HFF-Myc (cell line): ENCODE measurements at places on chromosomes 11 and 22.
A peak's percentile ranks its signal among the peaks of the same experiment; 100 is the strongest.

- DNase-seq = peak; percentile 2
These were observed 148.5 kb downstream of the GRIK4 start for GRCh38 chr11:120660024-120660565.

DNA sequence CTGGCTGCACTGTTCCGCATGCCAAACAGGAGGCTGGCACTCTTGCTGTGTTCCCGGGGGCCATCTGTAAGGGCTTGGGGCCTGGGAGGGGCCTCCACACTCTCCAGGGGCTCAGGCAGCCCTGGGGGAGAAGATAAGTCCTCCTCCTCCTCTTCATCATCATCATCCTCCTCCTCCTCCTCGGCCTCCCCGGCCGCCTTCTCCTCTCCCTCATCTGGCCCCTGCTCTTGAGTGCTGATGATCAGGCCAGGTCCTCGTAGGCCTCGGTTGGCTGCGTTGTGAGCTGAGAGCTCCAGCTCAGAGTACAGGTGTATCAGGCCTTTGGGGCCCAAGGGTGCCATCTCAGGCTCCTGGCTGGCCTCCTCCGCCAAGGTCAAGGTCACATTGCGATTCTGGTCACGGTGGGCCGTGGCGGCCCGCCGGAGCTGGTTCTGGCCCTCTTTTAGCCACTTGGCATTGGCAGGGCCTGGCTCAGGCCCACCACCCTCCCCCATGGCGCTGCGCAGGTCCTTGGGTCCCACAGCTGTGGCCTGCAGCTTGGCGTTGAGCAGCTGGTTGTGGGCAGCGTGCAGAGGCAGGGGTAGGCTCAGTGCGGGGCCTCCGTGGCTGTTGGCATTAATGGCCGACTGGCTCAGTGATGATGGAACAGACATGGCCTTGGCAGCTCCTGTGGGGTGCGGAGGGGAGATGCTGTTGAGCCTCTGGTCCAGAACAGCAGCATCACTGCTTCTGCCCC is 8.0 kb downstream of the APBB1 start:
- no peak for DNase-seq

DNA sequence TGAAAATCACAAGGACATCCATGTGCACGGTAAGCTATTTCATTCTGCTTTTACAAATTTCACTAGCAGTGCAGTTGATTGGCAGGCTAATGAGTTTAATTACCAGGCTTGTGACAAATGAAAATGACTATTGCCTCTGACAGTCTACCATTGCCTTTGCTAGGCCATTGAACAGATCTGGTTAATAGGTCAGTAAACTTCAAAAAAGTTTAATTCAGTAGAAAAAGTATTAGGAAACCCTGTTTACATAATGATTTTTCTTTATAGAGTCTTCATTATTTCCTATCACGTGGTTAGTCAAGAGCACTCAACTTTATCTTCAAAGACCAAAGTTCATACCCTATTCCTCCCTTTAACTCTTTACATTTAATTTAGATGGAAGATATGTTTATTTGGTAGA is 77.0 kb downstream of the PRMT3 start:
- DNase-seq = no peak

DNA sequence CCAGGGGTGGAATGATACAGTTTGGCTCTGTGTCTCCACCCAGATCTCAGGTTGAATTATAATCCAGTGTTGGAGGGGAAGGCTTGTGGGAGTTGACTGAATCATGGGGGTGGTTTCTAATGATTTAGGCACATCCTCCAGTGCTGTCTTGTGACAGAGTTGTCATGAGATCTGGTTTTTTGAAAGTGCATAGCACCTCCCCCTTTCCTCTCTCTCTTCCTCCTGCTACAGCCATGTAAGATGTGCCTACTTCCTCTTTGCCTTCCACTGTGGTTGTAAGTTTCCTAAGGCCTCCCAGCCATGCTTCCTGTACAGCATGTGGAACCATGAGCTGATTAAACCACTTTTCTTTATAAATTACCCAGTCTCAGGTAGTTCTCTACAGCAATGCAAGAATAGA is 45.1 kb downstream of the THAP12 start:
- DNase-seq = no peak

- no peak for DNase-seq
These were observed 14.7 kb downstream of the ABTB2 start for GRCh38 chr11:34343153-34343552.

DNA sequence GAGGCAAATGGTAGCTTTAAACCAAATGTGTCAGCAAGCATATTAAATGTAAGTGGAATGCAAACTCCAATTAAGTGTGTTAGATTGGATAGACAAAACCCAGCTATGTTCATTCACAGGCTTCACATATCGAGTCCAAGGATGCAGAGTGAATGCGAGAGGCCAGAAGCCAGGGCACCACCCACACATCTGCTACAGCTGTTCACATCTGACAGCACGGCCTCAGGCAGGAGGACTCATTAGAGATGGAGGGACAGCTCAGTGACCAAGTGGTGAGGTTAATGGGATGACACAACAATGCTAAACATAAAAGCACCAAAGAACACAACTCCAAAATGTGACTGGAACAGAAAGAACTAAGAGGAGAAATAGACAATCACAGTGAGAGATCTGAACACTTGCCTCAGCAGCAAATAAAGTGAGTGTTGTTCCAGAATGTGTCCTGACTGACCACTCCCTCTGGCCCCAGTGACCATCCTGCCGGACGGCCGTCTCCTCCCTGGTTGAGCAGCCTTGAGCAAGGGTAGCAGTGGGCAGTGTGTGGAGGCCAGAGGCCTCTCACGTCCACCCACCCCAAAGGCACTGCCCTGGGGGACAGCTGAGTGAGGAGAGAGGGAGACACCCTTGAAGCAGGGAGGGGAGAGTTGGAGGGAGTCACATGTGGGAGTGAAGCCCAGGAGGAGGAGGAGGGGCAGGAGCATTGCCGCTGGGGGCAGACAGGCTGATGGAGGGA is 23.8 kb downstream of the ALG12 start:
- peak; percentile 3 for DNase-seq

DNA sequence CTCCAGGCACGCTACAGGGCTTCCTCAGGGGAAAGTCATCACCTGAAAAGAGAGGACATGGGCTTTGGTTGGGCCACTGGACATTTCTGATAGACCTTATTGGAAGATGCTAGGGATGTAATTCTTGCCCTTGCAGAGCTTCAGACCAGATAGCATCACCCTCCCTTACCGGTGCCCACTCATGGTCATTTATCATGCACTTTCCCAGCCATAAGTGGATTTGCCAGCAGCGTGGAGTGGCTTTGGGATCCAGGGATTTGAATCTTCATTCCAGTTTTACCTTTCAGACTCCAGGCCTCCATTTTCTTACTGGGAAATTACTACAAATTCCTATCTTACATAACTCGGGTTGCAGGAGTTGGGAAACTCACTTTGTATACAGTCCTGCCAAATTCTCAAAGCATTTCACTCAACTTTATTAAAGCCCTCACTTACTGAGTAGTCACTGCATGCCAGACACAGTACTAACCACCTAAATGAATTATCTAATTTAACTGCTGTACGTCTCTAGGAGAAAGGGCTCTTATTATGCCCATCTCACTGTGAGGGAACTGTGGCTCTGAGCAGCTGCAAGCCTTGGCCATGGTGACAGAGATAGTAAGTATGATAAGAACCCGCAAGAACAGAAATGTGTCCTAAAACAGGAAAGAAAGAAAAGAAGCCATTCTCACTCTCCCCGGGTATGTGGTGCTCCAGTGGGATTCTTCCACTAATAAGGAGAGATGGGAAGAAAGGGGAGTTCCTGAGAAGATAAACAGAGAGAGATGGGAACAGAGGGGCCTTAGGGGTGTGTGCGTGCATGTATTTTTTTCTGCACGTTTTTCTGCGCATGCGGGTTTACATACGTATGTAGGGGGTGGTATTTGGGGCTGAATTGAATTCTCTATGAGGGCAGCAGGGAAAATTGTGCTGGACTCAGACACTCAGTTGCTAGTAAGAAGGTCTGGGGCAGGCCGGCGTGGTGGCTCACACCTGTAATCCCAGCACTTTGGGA is 9.7 kb downstream of the CHRM1 start:
- no peak for DNase-seq

DNA sequence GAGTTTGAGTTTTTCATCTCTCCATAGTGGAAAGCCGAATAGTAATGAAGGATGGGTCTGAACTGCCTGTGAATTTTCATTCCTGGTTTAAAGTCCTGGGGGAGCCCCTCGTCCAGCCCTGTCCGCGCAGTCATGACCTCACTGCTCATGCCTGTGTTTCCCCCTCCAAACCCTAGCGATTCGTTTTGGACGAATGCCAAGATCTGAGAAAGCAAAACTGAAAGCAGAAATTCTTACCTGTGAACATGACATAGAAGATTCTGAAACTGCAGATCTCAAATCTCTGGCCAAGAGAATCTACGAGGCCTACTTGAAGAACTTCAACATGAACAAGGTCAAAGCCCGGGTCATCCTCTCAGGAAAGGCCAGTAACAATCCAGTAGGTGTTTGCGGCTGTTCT is 30.5 kb downstream of the CDPF1 start:
- DNase-seq = no peak

DNA sequence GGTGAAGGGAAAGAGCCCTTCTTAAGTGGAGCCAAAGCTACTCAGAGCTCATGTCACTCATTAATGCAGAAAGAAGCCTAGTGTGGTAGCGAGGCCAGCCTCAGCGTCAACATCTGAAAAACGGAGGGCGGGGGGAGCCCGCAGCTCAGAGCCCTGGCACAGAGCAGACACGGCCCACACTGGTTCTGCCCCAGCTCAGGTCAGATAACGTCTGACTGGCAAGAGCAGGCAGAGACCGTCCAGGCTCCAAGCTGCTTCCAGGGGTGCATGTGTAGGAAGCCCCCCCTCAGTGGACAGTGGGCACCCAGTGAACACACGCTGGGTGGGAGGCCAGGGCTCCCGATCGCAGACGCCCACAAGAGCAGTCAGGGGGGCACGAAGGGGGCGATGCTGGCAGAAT is 100.8 kb downstream of the SHANK2 start:
- no peak for DNase-seq

DNA sequence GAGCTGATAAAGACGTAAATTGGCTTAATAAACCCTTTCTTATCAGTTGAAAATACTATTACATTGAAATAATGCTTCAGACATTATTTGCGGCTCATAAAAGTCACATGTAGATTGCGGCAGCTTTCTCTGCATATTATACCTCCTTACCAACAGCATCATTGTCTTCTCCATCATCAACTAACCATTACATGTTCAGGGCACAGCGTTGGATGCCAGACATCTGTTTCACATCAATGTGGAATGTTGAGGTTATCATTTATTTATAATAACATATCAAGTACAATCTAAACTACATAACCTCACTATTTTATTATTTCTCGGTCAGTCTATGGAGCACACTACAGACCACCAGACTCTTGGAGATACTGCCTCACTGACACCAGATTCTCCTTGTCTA is 573.8 kb upstream of the FAT3 start:
- no peak for DNase-seq

- no peak for DNase-seq
These were observed 90.0 kb upstream of the NARS2 start for GRCh38 chr11:78664636-78665035.

DNA sequence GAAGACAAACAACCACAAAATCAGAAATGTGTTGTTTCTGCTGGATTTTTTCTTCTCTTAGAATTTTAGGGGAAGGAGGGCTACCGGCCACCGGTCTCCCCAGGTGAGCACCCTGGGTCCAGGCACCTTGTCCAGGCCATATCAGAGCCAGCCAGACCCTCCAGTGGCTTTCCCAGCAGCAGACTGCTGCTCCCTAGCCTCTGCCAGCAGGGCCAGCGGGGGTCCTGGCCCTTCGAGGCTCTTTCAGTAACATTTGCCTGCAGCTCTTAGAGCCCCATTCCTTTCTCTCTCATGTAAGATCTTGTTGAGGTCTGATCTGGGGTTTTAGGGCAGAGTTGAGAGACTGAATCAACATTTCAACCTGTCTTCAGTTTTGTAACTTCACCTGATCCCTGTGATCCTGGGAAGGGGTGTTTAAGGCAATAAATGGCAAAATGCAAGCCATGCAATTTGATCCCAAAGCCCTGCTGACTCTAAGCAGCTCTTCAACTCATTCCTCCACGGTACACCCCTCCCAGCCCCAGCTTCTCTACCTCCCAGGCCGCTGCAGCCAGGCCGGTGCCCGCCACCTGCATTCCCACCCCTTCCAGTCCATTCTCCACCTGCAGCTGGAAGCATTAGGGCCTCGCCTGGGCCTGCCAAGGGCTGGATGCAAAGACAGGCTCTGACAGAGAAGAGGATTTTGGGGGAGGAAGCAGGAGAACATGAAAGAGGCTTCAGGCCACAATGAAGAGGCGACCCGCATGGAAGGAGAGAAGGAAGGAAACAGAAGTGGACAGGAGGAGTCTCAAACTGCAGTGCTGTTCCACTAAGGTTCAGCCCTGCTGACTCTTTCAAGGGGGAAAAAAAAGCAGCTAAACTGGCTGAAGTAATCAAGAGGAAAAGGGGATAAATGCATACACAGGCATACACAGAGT is 113.0 kb upstream of the FGF3 start:
- DNase-seq = no peak

DNA sequence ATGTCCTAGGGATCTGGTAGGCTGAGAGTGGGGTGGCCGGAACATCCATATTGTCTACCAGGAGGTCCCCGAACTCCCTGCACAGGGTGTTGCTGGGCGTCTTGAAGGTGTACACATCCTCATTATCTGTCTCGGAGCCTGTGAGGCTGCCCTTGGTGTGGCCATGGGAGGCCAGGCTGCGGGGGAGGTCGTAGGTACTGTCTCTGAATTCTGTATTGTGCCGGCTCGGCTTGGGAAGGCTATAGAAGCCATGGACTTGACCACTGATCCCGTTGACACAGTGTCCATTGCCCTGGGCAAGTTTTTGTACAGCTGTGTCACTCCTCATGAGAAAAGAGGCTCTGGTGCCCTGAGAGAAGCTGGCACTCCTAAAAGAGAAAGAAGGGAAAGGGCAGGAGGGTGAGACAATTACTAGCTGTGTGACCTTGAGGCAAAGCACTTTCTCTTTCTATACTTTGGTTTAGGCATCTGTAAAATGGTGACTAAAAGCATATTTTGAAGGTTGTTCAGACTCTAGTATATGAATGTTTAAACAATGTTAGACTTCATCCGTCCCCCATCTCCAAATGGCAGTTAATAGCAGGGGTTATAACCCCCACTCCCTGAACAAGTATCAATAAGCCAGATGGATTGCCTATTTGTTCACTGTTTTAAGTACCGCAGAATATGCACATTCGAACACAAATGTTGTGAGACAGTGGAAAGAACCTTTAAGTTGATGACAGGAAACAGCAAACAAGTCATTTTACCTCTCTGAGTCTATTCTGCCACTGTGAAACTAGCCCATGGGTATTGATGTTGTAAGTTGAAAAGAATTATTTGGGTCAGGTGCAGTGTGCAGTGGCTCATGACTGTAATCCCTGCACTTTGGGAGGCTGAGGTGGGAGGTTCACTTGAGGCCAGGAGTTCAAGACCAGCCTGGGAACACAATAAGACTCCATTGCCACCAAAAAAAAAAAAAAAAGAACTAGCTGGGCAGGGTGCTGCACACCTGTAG is 38.3 kb downstream of the USP35 start:
- DNase-seq = no peak

- no peak for DNase-seq
These were observed 45.8 kb upstream of the MYH9 start for GRCh38 chr22:36433318-36434231.

- DNase-seq = no peak
These were observed 32.2 kb downstream of the CYTH4 start for GRCh38 chr22:37314315-37315074.

GRCh38 chr11:64742889-64743590 is 902 bp downstream of the RASGRP2 start:
- DNase-seq = no peak

GRCh38 chr11:126515501-126515900 is 160.0 kb downstream of the ST3GAL4 start:
- no peak for DNase-seq

- DNase-seq = no peak
These were observed 32.3 kb upstream of the ME3 start for GRCh38 chr11:86704710-86705109.
